Activated T-helper 9 cell treated with anti-CD3 and anti-CD28 coated beads, Interleukin-2, amount 50 U/mL, for 16 hours (primary cell): ENCODE measurements at places on chromosomes 4 and X.

GRCh38 chr4:146099585-146099984 is 75.9 kb upstream of the LSM6 start:
- no peak for DNase-seq

GRCh38 chrX:2410279-2411020 is 90.3 kb downstream of the DHRSX start:
- no peak for DNase-seq

GRCh38 chrX:9682456-9682855 is 83.2 kb downstream of the GPR143 start:
- no peak for DNase-seq

DNA sequence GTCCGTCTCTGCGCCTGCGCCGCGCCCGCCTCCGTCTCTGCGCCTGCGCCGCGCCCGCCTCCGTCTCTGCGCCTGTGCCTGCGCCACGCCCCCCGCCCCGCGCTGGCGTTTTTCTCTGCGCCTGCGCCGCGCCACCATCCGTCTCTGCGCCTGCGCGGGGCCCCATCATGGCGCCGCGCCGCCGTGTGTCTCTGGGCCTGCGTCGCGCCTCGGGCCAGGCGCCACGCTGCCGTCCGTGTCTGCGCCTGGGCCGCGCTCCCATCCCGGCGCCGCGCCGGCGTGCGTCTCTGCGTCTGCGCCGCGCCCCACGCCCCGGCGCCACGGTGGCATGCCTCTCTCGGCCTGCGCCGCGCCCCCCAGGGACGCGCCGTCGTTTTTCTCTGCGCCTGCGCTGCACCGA is 51.8 kb upstream of the DUX4 start:
- DNase-seq = no peak

DNA sequence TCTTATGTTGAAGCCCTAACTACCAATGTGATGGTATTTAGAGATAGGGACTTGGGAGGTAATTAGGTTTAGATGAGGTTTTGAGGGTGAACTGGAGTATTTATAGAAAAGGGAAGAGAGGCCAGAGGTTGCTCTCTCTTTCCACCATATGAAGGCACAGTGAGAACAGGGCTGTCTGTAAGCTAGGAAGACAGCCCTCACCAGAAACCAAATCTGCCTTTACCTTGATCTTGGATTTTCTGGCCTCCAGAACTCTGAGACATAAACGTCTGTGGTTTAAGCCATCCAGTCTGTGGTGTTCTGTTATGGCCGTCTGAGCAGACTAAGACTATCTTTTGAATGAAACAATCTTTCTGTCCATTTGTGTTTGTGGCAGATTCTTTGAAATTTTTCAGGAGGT is 223.7 kb downstream of the PDHA2 start:
- DNase-seq = no peak
